ENCODE measurements at places on chromosomes 11 and 22.

DNA sequence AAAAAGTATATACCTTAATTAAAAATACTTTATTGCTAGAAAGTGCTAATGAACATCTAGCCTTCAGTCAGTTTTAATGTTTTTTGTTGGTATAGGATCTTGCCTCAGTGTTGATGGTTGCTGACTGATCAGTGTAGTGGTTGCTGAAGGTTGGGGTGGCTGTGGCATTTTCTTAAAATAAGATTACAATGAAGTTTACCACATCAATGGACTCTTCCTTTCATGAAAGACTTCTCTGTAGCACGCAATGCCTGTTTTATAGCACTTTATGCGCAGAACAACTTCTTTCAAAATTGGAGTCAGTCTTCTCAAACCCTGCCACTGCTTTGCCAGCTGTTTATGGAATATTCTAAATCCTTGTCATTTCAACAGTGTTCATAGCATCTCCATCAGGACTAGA lies 50.6 kb downstream of the LDLRAD3 start:
- DNase-seq, result no peak

- no peak for DNase-seq
Measured at GRCh38 chr22:38167988-38168407, 13.6 kb downstream of the PLA2G6 start.

DNA sequence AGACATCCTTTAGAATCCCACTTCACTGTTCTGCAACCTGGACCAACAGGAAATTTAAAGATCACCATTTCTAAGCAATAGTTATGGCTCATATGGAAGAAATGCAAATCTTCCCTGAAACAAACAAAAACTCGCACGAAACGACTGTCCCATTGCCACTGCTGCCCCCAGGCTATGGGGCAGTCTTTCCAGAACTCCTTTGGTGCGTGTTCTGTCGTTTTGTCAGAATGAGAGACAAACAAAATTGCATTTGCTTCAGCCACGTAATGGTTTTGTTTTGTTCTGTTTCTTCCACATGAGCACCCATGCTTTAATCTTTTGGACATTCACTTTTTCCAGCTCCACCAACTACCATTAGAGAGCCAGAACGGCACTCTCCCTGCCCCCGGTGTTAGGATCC lies 10.8 kb upstream of the FBLN1 start:
- no peak for DNase-seq

GRCh38 chr22:23218867-23219251 lies 38.5 kb downstream of the BCR start:
- no peak for DNase-seq

DNA sequence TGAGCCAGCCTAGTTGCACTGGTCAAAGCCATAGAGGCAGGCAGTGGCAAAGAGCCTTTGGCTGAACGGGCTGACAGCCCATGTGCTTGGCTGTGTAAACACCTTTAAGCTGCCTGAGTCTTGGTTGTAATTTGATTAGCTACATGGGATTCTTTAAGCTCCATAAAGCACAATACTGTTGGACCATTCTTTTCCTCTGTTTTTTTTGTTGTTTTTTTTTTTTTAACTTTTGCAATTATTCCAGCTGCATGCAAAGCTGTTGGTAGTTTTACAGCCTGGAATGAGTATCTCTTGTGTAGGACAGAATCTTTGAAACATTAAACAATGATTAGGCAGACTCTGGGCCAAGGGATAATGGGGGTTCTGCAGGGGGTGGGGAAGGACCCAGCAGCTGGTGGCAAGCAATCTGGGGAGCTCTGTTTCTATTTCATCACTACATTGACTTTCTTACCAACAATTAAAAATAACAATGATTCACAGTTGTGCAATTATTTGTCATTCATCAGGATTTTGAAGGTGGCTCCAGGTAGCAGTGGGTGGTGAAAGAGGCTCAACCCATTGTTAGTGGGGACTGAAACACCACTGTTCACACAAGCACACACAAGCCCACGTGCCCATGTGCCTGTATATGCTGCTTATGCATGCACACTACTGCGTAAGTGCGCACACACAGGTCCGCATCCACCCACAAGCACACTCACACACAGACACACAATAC lies 69.5 kb upstream of the CSNK2A3 start:
- DNase-seq, result no peak

- DNase-seq, result no peak
Measured at GRCh38 chr11:110766316-110766715, 54.1 kb upstream of the ARHGAP20 start.

DNA sequence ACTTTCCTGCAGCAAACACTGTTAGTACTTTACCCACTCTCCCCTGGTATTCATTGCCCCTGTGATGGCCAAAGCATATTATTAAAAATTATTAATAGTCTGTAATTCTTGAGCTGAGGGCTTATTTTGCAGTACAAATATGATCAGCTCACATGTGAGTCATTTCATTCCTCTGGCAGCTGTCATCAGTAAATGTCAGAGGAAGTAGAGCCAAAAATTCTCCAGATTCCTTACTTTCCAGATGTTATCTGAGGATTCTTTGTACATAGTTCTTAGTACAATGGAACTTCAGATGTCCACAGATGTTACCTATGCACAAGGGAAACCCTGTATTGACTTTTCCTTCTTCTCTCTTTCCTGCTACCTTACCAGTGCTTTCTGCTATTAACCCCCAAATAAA lies 12.5 kb downstream of the OR5B3 start:
- no peak for DNase-seq

DNA sequence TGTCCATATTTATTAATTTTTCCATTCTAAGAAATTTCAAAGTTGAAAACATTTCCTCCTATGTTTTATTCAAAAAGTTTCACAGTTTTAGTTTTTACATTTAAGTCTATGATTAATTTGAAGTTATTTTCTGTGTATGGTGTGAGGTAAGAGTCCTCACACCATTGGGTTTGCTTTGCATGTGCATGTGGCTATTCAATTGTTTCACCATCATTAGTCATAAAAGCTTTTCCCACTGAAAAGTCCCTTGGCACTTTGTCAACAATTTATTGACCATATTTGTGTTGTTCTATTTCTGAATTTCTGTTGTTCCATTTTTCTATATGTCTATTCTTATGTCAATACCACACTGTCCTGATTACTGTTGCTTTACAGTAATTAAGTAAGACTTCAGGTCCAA lies 186.5 kb downstream of the KIF18A start:
- no peak for DNase-seq

DNA sequence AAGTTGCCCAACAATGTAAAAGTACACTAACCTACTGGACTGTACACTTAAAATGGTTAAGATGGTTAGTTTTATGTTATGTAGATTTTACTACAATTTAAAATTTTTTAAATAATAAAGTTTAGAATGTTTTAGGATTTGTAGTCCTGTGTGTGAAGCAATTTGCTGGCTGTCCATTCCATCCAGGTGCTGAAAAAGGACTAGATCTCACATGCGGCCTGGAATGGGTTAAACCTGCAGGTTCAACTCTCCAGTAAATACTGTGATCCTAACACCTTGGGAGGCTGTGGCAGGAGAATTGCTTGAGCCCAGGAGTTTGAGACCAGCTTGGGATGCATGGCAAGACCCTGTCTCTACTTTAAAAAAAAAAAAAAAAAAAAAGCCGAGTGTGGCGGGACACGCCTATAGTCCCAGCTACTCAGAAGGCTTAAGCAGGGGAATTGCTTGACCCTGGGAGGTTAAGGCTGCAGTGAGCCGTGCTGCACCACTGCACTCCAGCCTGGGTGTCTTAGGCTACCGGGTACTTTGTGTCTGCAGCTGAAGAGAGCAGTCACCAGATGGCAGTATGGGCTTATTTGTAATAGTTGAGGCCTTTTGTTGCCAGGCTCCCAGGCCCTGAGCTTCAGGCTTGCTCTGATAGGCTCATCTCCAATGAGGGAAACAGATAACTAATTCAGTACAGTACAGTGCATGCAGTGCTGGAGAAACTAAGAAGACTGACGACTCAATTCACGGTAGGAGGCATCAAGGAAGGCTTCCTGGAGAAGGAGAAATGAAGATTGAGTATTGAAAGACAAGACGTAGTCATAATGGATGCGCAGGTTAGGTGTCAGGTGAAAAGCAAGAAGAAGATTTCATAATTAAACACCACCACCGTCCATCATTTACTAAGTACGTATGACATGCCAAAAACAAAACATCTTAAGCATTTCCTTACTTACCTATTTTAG lies 64.7 kb upstream of the ASPHD2 start:
- DNase-seq, result peak; percentile 69

GRCh38 chr11:113267493-113267892 lies 46.9 kb upstream of the TTC12 start:
- no peak for DNase-seq

GRCh38 chr11:95156133-95156721 lies 66.6 kb downstream of the ENDOD1 start:
- DNase-seq, result no peak

- no peak for DNase-seq
Measured at GRCh38 chr11:2093575-2094353, 45.4 kb downstream of the IGF2 start.

DNA sequence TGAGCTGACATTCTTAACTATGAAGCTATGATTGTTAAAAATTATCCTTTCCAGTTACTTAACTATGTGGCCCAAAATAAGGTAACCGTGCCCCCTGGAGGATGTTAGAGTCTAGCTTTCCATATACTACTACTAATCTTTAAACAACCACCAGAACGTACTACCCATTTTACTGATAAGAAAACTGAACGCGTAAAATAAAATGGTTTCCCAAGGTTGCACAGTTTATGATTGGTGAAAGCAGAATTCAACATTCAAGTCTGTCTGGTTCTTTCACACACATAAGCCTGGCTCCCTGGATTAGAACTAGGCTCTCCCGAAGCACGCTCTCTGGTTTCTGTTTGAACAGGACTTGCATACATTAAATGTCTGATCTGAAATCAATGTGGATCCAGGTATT lies 437.8 kb upstream of the CCDC90B start:
- DNase-seq, result no peak

DNA sequence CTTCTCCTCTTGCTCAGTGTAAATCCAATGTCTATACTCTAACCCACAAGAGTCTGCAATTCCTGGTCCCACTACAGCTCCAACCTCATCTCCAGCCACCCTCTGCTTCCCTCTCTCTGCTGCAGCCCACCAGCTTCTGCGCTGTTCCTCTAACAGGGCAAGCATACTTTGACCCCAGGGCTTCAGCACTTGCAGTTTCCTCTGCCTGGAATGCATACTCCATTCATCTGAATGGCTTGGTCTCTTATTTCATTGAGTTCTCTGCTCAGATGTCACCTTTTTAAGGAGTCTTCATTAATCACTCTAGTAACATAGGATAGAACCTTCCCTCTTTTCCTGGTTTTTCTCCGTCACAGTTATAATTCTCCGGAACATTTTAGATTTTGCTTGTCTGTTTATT lies 141.6 kb downstream of the BUD13 start:
- DNase-seq, result no peak

GRCh38 chr22:30167734-30168133 lies 78.8 kb downstream of the LIF start:
- DNase-seq, result no peak

- no peak for DNase-seq
Measured at GRCh38 chr22:22936915-22937656, 49.5 kb downstream of the IGLL5 start.

GRCh38 chr11:128497776-128498095 lies 89.6 kb downstream of the ETS1 start:
- no peak for DNase-seq

- DNase-seq, result no peak
Measured at GRCh38 chr11:78551066-78551465, 23.6 kb downstream of the NARS2 start.

GRCh38 chr11:15705891-15706290 lies 591.2 kb downstream of the INSC start:
- DNase-seq, result no peak

DNA sequence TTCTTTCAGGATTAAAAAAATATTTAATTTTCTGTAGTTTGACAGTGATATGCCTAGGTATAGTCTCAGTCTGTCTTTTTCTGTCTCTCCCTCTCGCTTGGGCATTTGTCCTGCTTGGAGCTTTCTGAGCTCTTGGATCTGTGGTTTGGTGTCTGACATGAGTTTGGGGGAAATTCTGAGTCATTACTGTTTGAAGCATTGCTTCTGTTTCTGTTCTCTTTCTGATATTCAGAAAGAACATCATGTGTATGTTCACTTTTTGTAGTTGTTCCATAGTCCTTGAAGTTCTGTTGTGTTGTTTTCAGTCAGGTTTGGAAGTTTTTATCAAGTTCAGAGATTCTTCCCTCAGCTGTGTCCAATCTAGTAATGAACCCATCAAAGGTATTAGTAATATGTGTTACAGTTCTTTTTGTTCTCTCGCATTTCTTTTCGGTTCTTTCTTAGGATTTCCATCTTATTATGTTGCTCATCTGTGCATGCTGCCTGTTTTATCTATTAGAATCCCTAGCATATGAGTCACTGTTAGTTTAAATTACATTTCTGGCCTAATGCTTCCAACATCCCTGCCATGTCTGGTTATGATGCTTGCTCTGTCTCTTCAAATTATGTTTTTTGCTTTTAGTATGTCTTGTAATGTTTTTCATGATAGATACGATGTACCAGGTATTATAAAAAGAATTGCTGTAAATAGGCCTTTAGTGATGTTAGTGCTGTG lies 48.4 kb downstream of the DDX10 start:
- no peak for DNase-seq

- DNase-seq, result no peak
Measured at GRCh38 chr11:296171-297050, 2.9 kb downstream of the IFITM5 start.

GRCh38 chr11:130092661-130093060 lies 23.0 kb downstream of the APLP2 start:
- no peak for DNase-seq

DNA sequence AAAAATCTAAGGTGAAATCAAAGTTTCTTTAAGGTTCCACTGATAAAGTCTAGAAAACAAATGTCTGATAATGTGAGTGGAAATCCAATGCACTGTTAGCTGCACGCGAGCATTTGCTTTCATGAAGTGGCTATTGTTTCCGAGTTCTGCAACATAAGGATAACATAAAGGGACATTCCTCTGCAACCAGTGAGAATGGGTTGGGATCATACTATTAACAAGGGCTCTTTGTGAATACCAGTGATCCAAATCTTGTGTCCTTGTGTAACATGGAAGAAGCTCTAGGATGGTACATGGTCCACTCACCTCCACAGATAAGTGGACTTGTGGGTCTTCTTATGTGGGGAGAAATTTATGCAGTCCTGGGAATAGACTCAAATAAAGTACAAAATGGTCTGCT lies 24.6 kb downstream of the APIP start:
- no peak for DNase-seq

- no peak for DNase-seq
Measured at GRCh38 chr11:31764766-31765165, 46.4 kb downstream of the PAX6 start.

GRCh38 chr11:75520688-75521087 lies 5.1 kb downstream of the GDPD5 start:
- no peak for DNase-seq

DNA sequence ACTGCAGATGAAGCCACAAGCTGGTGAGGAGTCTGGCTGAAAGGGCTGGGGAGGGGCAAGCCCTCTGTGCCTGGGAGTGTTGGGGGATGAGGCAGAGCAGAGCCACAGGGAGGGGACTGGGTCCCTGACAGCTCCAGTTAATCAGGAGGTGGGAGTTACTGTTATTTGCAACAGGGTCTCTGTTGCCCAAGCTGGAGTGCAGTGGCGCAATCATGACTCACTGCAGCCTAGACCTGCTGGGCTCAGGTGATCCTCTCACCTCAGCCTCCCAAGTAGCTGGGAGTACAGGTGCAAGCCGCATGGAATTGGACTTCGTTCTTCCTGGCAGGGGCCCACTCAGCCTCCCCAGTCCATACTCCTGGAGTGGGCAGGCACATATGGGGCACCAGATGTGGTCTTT lies 7.7 kb downstream of the SCN2B start:
- DNase-seq, result no peak

- DNase-seq, result no peak
Measured at GRCh38 chr11:133075351-133075750, 456.9 kb downstream of the OPCML start.

GRCh38 chr11:130181295-130182272 lies 22.0 kb downstream of the ST14 start:
- DNase-seq, result peak; percentile 58
